Activated T-helper 1 cell treated with Interleukin-2 at 50 U/mL for 16 hours (primary cell): ENCODE measurements at places on chromosomes 12 and 14.
A peak's percentile ranks its signal among the peaks of the same experiment; 100 is the strongest.

DNA sequence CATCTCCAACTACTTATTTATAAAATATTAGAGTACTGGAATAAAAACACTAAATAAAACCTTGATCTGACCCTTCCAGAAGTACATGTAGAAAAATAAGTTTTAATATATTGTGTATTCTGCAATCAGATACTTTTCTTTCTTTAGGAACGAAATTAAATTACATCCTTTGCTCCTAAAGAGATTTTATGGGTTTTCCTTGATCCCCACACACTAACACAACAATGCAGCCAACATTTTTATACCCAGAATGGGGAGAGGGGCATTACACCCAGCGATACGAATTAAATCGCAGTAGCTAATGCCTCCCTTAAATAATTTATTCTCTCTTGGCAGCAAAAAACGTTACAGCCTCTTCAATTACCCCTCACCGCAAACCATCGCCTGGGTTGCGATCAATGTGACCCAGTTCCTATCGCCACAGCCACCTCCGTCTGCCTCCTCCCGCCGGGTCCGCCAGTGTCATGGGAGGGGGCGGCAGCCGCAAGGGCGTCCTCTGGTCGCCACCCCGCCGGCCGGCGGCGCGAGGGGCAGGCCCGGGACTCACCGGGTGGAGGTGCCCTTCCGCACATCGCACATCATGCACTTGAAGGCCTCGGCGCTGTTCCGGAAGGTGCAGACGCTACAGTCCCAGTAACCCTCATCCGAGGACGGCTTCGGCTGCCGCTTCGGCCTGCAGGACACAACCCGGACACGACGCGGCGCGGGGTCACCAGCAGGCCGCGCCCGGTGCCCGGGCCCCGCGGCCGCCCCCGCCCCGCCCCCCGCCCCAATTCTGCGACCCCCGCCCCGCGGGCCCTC is 796 bp downstream of the YAF2 start:
- peak; percentile 57 for DNase-seq

GRCh38 chr12:53180931-53181645 is 363 bp upstream of the CSAD start:
- DNase-seq: peak; percentile 73

- no peak for DNase-seq
Observed at GRCh38 chr12:96698965-96699364, 208.1 kb upstream of the NEDD1 start.

DNA sequence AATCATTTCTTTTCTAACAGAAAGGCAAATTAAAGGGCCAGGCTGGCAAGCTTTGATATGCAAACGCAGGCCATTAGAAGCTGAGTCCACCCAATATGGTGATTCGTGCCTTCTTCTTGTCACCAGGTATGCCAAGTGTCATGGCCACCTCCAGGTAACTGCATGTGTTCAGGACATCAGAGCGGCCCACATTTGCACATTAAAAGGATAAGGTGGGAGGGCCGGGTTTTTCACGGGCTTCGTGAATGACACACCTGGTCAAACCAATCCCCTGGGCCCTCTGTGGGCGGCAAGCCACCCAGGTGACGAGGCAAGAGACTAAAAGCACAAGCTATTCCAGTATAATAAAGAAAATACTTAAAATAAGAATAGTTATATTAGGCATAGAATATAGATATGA is 75.9 kb upstream of the TSPAN11 start:
- DNase-seq: no peak

DNA sequence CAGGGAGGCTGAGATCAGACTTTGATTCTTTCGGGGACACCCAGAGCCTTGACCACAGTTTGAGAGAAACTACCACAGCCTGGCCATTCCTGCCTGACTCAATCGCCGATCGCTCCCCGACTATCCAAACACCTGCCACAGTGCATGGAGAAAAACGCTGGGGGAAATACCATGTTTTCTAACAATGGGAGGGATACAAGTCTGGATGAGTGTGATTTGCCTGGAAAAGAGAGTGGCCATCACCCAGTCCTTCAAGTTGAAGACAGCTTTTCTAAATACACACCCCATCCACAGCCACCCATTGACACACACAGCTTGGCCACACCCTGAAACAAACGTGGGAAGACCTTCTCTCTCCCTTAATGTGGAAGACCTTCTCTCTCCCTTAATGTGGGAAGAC is 6.7 kb upstream of the VASH1 start:
- no peak for DNase-seq
